Bronchial smooth muscle cell (primary cell): ENCODE measurements at places on chromosomes 6 and 20. TPM values are rescaled to one million over a fixed set of nuclear protein-coding genes. Genes with fewer than 3 reads are reported as not detected.

Gene TTBK1
- under 0.01 TPM in 1 of 2 replicates, not detected in the other for total RNA-seq

Gene CNPY3
- 26.8 and 29.3 TPM in 2 replicates for total RNA-seq

Gene DST
- total RNA-seq = 347 and 355 TPM in 2 replicates

Gene MACROD2
- 0.43 and 0.63 TPM in 2 replicates for total RNA-seq

Gene OLIG3
- not detected in 2 replicates for total RNA-seq

Gene GGT7
- total RNA-seq = 10.7 and 12.9 TPM in 2 replicates

Gene GSTA3
- total RNA-seq = 0.17 TPM in 1 of 2 replicates, not detected in the other

Gene ZFP57
- total RNA-seq = 2.8 TPM in 1 of 2 replicates, not detected in the other

Gene C20orf144
- total RNA-seq = under 0.01 and 0.16 TPM in 2 replicates

Gene CLPSL1
- total RNA-seq = not detected in 2 replicates

Gene LRRN4
- total RNA-seq = not detected in 2 replicates

Gene ABCC10
- 15.6 and 16.7 TPM in 2 replicates for total RNA-seq

Gene SLC2A4RG
- total RNA-seq = 17.7 and 18.8 TPM in 2 replicates

Gene SLC17A1
- total RNA-seq = not detected in 2 replicates

Gene TSBP1
- total RNA-seq = not detected in 2 replicates

Gene CD93
- total RNA-seq = under 0.01 and 0.34 TPM in 2 replicates

Gene COL19A1
- 0.09 and 0.16 TPM in 2 replicates for total RNA-seq

Gene GDAP1L1
- 0.17 TPM in 1 of 2 replicates, not detected in the other for total RNA-seq

Gene DOK5
- 21.8 and 26.8 TPM in 2 replicates for total RNA-seq

Gene SNAP25
- 4.5 and 13.6 TPM in 2 replicates for total RNA-seq

Gene CTCFL
- total RNA-seq = not detected in 2 replicates
